ENCODE measurements at places on chromosomes 7 and 10. TPM values are rescaled to one million over a fixed set of nuclear protein-coding genes. Genes with fewer than 3 reads are reported as not detected.

SMKR1 gene
- 1.0 TPM for total RNA-seq

LLCFC1 gene
- not detected for total RNA-seq

DNA sequence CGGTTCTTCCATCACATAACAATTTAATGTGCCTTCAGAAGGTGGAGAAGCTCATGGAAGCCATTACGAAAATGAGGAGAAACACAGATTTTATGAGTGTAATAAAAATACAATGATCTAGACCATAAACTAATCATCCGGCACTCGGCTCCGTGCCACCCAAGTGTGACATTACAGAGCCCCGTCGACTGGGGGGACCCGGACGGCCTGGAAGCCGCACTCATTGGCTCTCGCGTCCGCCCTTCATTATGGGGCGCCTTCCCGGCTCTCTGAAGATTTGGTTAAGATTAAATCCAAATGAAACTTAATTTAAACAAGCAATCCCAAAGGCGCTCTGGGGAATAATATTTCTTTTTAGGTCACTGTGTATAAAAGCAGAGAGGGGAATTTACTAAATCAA is 242.6 kb downstream of the DNAJB6 start:
- H3K4me3 ChIP-seq, result no peak overlapping the region
- H3K36me3 ChIP-seq, result no peaks in the 10 kb centered on the region
- no peaks in the 10 kb centered on the region for H3K4me1 ChIP-seq
- no peak overlapping the region for H3K27ac ChIP-seq
- peaks cover 22% of the 10 kb centered on the region for H3K27me3 ChIP-seq

DNA sequence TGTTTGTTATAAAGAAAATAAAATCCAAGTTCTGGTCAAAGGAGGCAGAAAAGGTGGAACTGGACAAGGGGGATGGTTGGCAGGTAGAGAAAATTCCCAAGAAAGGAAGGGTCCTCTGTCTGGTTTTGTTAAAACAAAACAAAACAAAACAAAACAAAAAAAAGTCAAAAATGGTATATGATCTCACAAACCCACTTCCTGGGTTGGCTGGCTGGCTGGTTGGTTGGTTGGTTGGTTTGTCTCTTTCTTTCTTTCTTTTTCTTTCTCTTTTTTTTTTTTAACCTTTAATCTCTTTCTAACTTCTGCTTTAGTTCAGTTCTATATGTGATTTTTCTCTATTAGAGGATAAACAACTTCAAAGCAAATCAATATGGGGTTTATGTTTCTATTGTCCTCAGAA is 41.1 kb upstream of the CPN1 start:
- H3K27me3 ChIP-seq, result peaks cover 5% of the 10 kb centered on the region
- no peak for DNase-seq
- H3K4me1 ChIP-seq, result no peaks in the 10 kb centered on the region
- H3K27ac ChIP-seq, result no peak overlapping the region

GRCh38 chr7:41010418-41010817 is 692.5 kb downstream of the INHBA start:
- H3K27ac ChIP-seq, result no peak overlapping the region
- peaks cover 6% of the 10 kb centered on the region for H3K4me1 ChIP-seq
- no peak overlapping the region for H3K4me3 ChIP-seq
- no peak for DNase-seq
- H3K27me3 ChIP-seq, result no peaks in the 10 kb centered on the region

DNA sequence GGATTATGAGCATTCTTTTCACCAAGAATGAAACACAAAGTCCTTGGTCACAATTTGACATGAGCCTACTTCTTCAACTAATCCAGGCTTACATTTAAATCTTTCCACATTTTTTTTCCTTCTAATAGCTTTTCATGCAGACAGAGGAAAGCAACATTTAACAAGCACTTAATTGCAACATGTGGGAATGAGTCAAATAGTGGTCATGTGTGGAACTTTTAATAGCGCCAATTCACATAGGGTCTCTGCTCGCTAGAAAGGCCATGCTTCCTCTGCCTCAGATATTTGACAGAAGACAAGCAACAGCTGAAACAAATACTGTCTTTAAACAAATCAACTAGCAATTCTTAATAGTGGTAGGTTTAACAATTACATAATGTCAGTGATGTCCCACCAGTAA is 285.9 kb upstream of the ETV1 start:
- no peak overlapping the region for H3K4me3 ChIP-seq
- no peaks in the 10 kb centered on the region for H3K4me1 ChIP-seq
- H3K27ac ChIP-seq, result no peak overlapping the region
- no peaks in the 10 kb centered on the region for H3K36me3 ChIP-seq
- DNase-seq, result no peak

DNA sequence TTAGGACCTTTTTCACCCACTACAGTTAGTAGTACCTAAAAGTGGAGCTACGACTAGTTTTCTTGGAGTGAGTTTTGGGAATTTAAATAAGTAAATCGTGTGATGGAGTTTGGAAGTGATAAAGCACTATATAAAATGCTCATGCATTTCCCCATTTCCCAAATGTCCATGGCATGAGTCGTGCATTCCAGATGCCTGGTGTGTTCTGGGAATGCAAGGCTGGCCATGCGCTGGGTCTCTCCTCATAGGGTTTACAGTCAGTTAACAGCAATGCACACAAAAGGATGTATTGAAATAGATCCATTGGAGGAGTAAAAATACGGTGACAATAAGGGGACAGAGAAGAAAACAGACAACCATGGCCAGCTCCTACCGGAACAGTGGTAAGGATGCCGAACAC is 149.8 kb downstream of the DPP6 start:
- no peaks in the 10 kb centered on the region for H3K4me1 ChIP-seq
- no peak overlapping the region for H3K4me3 ChIP-seq
- no peak for DNase-seq
- H3K27me3 ChIP-seq, result no peaks in the 10 kb centered on the region
- no peak overlapping the region for H3K27ac ChIP-seq

GRCh38 chr10:33803248-33803647 is 468.8 kb upstream of the NRP1 start:
- H3K36me3 ChIP-seq, result no peaks in the 10 kb centered on the region
- no peaks in the 10 kb centered on the region for H3K4me1 ChIP-seq
- no peak for DNase-seq
- no peak overlapping the region for H3K4me3 ChIP-seq

GRCh38 chr10:88330174-88330573 is 252.9 kb downstream of the RNLS start:
- H3K27ac ChIP-seq, result no peak overlapping the region
- no peaks in the 10 kb centered on the region for H3K4me1 ChIP-seq
- H3K36me3 ChIP-seq, result no peaks in the 10 kb centered on the region
- DNase-seq, result no peak
- H3K27me3 ChIP-seq, result no peaks in the 10 kb centered on the region

Data from left lung (tissue), 14 donors.